ENCODE measurements at places on chromosomes 1 and 21.
A peak's percentile ranks its signal among the peaks of the same experiment; 100 is the strongest.

DNA sequence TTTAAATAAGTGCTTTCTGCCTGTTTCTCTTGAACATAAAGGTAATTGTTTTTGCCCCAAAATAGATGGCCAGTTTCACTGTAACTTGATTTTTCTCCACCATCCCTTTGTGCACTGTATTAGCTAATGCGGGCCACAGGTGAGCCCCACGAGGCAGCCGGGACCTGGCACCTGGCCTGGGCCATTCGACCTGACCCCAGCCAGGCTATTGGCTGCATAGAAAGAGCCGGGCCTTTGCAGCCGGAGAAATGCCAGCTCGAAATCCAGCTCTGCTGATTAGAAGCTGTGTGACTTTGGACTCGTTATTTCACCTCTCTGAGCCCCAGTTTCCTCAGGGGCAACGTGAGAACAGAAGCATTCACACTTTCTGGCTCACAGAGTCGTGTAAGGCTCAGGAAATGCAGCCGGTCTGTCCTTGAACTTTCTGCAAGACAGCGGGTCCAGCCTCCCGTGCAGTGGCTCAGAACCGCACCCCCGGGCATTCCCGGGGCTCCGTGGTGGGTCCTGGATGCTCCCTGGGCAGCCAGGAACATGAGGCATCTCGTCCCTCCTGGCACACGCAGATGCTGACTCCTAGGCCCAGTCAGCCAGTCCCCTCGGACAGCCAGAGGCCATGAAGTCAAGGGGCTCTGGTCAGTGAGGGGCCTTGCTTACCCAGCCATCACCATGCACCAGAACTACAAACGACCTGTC lies 37.4 kb upstream of the ACTRT2 start:
- DNase-seq, result no peak

- no peak for DNase-seq
Measured at GRCh38 chr1:177705839-177706238, 264.0 kb downstream of the SEC16B start.

GRCh38 chr1:108012553-108012952 lies 47.6 kb upstream of the VAV3 start:
- no peak for DNase-seq

DNA sequence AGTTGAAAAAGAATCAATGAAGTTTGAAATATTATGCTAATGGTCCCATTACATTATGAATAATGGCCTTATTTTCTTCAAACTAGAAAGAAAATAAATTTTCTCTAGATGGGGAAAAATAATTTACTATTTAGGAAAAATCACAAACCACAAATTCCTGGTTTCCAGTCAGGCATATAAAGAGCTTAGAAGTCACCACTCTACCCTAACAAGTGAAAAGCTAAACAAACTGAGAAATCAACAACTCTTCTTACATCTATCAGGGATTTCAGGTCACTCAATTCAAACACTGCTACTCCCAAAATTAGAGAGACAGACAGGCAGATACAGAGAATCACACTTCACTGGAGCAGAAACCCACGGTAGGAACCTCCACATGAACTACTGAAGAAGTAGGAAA lies 82.1 kb upstream of the LRRC7 start:
- peak; percentile 1 for DNase-seq

DNA sequence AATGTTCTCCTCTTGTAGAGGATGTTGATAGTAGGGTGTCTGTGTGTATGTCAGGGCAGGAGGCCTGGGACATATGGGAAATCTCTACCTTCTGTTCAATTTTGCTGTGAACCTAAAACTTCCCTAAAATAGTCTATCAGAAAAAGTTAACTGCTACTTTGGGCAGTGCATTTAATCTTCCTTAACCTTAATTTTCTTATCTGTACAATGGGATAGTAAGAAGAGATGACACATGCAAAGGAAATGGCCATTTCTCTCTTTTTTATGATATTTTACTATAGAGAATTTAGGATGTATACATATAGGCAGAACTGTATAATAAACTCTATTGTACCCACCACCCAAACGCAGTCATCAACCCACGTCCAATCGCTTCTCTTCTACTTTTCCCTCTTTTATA lies 8.6 kb downstream of the AGO3 start:
- no peak for DNase-seq

GRCh38 chr1:176811511-176812288 lies 348.7 kb downstream of the PAPPA2 start:
- DNase-seq, result no peak

GRCh38 chr1:57966340-57966739 lies 542.5 kb upstream of the DAB1 start:
- DNase-seq, result no peak

Data from adipocyte (in vitro differentiated cells).